Left cardiac atrium (tissue), 4 donors: ENCODE measurements at places on chromosomes 6 and 20.

DNA sequence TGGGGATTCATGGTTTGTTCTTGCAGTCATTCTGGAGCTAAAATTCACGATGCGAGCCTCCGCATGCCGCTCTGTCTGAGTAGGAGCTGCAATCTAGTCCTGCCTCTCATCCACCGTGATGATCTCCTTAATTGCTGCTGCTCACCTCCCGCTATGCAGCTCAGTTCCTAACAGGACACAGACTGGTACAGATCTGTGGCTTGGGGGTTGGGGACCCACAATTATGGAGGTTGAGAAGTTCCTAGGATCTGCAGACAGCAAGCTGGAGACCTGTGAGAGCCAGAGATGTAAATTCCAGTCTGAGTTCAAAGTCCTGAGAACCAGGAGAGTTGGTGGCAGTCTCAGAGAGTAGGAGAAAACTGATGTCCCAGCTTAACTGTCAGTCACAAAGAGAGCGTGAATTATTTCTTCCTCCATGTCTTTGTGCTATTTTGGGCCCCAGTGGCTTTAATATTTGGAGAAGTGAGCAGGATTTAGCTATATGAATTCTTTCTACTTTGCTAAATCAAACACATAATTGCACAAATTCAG lies 378.7 kb upstream of the MAN1A1 start:
- no peak for DNase-seq

- DNase-seq: no peak
Observed at GRCh38 chr20:61839223-61839911, 226.3 kb downstream of the TAF4 start.

DNA sequence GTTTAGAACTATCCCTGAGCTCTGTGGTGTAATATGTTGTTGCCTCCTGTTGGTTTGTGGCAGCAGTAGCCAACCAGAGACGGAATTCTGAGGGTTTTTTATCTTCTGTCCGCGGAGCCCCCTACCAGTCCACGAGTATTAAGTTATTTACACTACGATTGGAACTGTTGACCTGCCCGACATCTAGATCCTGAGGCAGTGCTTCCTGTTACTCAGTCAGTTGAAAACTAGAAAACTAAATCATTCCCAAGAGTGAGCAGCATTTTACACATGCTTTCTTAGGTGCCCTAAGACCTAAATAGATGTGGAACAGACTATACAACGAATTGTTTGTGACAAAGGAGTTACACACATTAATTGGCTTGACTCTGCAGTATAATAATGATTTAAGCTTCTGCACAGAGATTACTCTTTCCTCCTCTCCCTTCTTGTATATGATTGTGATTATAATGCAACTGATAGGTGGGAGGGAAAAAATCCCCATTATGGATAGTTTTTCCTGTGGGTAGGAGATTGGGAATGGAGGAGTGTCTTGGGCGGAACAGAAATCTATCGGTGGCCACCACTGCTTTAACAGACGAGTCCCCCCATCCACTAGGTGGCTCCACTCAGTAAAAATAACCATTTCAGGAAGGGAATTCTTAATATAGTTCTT lies 1.7 kb downstream of the LOC128125822 start:
- no peak for DNase-seq

DNA sequence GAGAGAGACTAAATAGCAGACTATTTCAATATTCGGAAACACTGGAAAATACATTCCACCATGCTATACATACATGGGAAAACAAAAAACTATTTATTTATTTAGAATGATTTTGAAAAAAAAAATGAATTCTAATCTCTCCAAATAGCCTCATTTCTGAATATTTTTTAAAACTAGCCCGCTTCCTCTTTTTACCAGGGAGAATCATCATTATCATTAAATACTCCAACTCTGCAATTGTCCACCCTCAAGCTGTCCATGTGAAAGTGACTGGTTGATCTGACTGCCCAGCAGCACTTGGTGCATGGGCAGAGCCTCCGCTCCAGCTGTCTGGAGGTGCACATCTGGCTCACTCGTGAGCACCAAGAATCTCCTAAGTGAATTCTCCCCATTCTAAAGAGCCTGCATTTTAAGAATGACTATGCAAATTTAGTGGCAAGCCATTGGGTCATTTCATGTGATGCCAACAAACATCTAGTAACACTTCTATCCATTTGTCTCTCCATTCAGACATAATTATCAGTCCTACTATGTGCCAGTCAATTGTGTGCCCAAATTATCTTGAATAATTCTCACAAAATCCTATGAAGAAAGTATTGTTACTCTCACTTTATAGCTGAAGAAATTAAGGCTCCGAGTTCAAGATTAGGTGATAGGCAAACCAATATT lies 64.8 kb downstream of the INSM1 start:
- DNase-seq: no peak

GRCh38 chr6:37058084-37058586 lies 52.7 kb downstream of the FGD2 start:
- DNase-seq: no peak

- no peak for DNase-seq
Observed at GRCh38 chr20:44618318-44618731, 33.2 kb downstream of the ADA start.

DNA sequence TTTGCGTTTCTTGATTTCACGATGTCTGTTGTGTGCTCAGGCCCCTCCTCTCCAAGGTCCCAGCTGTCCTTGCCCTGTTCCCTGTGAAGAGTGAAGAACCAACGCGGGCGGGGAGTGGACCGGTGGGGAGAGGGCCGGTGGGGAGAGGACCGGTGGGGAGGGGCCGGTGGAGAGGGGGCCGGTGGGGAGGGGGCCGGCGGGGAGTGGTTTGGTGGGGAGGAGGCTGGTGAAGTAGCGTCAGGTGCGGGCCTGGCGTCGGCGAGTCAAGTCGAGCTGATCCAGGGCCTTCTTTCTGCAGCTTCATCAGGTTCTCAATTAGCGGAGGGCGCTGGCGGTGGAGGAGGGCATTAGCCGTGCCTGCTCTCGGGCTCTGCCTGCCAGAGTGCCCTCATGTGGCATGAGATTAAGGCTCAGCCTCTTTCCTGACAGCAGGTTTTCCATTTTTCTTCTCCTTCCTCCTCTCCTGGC lies 21.2 kb upstream of the BHLHE23 start:
- peak; percentile 14 for DNase-seq

DNA sequence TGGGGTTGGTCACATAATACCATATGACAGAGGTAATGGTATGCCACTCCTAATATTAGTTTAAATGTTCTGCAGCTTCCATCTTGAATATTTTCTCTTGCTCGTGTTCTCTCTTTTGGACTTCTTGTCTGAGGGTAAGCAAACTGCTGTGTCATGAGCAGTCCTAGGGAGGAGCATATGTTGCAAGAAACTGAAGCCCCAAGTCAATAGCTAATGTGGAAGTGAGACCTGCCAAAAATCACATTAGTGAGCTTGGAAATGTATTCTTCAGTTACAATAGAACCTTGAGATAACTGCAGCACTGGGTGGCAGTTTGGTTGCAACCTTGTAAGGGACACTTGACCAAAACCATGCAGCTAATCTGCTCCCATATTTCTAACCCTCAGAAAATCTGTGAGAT lies 178.2 kb upstream of the IMPG1 start:
- no peak for DNase-seq

DNA sequence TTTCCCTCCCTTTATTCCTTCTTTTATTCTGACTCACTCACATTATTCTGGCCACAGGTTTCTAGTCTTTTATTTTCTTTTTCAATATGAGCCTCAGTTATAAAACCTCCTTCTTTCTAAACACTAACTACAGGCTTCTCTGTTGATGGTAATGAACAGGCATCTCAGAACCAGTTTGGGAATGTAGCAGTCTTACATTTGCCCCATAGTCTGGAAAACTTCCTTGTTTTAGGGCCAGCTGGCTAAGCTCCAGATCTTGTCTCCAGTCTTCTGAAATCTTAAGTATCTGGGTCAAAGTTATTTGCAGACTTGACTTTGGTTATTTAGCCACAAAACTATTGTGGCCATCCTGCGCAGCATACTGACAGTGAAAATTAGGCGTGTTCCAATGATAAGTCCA lies 97.0 kb upstream of the MAN1A1 start:
- DNase-seq: peak; percentile 41

DNA sequence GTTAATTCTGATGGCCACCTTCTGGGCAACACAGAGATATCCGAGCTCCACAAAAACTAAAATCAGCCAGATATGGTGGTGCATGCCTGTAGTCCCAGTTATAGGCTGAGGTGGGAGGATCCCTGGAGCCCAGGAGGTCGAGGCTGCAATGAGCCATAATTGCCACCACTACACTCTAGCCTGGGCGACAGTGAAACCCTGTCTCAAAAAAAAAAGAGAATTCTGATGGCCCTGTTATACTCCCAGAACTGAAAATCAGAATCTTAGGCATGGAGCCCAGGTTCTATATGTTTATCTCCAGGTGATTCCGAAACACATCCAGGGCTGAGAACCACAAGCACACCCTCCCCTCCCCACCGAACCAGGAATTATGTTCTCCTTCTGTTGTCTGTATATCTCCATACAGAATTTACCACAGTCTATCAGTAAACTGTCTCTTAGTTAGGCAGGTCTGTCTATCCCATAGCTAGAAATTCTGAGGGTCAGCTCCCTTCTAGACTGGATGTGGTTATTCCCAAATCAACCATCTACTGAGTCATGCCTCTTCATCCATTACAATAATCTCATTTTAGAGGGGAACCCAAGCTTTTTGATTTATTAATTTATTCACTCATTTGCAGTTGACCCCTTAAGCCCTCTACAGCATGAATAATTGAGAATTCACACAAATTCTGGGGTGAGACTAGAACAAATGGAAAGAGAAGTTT lies 24.8 kb upstream of the CCND3 start:
- DNase-seq: no peak

DNA sequence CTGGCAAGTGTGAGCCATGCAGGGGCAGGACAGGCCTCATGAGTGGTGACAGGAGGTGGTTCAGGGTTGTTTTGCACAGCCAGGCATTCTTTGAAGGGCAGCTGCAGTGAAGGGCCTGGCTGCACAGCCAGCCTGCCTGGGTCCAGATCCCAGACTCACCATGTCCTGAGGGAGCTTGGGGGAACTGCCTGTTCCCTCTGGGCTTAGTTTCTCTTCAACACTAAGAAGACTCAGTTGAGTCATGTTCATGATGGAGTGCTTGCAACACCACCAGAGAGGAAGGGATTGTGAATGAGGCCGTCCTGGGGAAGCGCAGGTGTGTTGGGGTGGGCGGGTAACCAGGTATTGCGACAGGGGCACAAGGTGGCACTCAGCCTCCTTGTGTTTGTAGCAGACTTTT lies 102.4 kb downstream of the CDH26 start:
- no peak for DNase-seq

DNA sequence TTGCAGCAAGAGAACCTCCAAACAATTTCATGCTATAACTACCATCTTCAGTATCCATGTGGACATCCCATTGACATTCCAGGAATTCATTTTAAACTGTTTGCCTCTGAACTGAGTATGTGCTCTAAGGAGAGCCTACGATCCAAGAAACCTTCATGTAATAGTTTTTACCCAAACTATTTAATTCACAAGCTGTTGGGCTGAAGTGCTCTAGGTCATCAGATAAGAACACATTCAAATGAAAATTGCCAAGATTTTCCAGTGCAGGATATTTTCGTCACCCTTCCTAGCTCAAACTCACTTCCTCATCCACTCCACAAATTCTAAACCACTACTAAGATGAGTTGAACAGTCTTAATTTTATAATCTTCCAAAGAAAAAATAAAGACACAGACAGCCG lies 12.8 kb downstream of the RSPO3 start:
- no peak for DNase-seq
